Spinal cord (tissue), 10 donors: ENCODE measurements at places on chromosomes 1 and 21. TPM values are rescaled to one million over a fixed set of nuclear protein-coding genes. Genes with fewer than 3 reads are reported as not detected.

GRCh38 chr1:6209661-6210580 is 4.0 kb downstream of the RNF207 start:
- H3K36me3 ChIP-seq = peaks cover 41% of the 10 kb centered on the region
- DNase-seq = no peak
- peaks cover 43% of the 10 kb centered on the region for H3K4me1 ChIP-seq
- no peak overlapping the region for H3K27ac ChIP-seq

DNA sequence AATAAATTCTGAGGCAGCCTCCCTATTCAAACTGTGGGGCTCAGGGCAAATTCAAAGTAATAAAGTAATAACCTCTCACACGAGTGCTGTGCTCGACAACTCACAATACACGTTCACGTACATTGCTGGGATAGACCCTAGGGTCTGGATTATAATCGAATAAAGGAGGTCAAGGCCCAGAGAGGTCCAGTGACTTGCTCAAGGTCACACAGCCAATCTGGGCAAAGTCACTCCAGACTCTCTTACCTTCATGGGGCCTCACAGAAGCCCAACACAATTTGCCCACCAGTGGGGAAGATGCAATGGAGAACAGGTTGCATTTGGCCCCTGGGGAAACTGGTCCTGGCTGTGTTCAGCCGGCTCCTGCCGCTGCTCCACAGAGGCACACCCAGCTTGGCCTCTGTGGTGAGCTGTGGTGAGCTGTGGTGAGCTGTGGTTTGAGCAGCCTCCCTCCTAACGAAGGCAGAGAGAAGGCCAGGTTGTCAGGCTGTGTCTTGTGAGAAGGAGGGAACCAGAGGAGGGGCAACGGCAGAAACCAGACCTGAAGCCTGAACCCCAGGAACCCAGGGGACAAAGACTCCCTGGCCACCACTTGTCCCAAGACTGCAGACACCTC is 35.1 kb downstream of the NUAK2 start:
- H3K27me3 ChIP-seq = no peaks in the 10 kb centered on the region
- peaks cover 29% of the 10 kb centered on the region for H3K4me1 ChIP-seq
- H3K4me3 ChIP-seq = no peak overlapping the region
- no peak for DNase-seq
- no peak overlapping the region for H3K27ac ChIP-seq

GRCh38 chr1:41461790-41462679 is 22.4 kb downstream of the EDN2 start:
- H3K36me3 ChIP-seq = no peaks in the 10 kb centered on the region
- no peaks in the 10 kb centered on the region for H3K27me3 ChIP-seq
- no peak for DNase-seq

DNA sequence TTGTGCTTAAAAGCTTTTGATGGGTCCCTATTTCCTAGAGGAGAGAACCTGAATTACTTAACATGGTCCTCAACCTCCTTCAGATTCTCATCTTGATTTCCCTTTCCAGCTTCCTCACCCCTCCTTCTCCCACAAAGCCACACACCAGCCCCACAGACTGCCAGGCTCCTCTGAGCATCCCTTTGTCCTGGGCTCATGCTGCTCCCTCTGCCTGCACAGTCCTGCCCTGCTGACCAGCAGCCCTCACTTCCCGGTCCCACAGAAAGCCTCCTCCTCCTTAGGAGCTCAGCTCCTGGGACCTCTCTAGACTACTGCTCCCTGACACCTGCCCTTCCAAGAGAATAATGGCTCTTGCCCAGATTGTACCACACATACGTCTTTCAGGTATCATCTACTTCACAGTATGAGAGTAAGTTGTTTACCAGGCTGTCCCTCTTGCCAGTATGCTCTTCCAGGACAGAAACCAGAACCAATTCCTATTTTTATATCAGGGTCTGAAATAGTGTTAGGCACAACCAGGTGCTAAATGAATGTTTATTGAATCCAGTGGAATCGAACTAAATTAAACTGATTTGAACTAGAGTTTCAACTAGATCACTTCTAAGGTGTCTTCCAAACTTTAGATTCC is 373.4 kb downstream of the LMX1A start:
- no peak overlapping the region for H3K27ac ChIP-seq
- no peaks in the 10 kb centered on the region for H3K27me3 ChIP-seq
- H3K36me3 ChIP-seq = no peaks in the 10 kb centered on the region
- no peak for DNase-seq

- DNase-seq = no peak
- peaks cover 18% of the 10 kb centered on the region for H3K4me1 ChIP-seq
- no peak overlapping the region for H3K27ac ChIP-seq
- no peak overlapping the region for H3K4me3 ChIP-seq
These were observed 35.9 kb downstream of the HMGB4 start for GRCh38 chr1:33899746-33900145.

DNA sequence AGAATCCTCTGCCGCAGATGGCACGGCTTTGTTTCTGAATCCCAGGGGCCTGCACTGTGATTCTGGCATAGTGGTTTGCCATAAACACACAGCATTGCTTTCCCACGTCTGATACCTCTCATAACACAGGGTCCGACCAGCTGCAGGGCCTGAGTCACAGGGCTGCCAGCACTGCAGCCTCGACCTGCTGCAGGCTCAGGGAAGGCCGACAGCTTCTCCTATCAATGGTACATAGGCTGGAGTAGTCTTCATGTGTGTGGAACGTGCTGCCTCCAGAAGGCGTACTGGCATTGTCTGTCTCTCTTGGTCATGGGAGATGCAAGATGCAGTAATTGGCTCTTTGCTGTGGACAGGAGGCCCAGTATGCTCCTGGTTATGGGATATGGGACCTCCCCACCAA is 53.5 kb upstream of the PDE9A start:
- no peaks in the 10 kb centered on the region for H3K36me3 ChIP-seq
- no peak overlapping the region for H3K4me3 ChIP-seq
- no peak overlapping the region for H3K27ac ChIP-seq
- no peaks in the 10 kb centered on the region for H3K4me1 ChIP-seq
- no peaks in the 10 kb centered on the region for H3K27me3 ChIP-seq

- no peaks in the 10 kb centered on the region for H3K27me3 ChIP-seq
- no peak overlapping the region for H3K4me3 ChIP-seq
- H3K4me1 ChIP-seq = peaks cover 3% of the 10 kb centered on the region
- DNase-seq = no peak
- H3K27ac ChIP-seq = no peak overlapping the region
These were observed 67.6 kb downstream of the FHAD1 start for GRCh38 chr1:15314328-15315281.

DNA sequence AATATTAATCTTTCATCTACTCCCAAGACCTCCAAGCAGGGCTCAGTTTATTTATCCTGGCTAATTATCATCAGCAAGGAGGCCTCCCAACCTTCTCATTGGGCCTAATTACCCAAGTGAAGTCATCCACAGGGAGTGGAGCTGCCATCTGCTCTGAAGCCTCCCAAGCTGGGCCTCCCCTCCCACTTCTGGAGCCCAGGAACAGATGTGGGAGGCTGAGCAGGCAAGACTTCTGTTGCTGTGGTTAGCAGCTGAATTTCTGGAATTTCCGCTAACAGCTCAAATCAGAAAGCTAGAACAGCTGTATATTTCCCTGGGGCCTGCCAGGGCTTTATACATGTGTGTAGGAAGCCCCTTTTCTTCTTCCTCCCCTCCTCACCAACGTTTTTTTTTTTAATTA is 127.5 kb downstream of the UCK2 start:
- no peaks in the 10 kb centered on the region for H3K27me3 ChIP-seq
- H3K36me3 ChIP-seq = no peaks in the 10 kb centered on the region
- no peak overlapping the region for H3K4me3 ChIP-seq

DNA sequence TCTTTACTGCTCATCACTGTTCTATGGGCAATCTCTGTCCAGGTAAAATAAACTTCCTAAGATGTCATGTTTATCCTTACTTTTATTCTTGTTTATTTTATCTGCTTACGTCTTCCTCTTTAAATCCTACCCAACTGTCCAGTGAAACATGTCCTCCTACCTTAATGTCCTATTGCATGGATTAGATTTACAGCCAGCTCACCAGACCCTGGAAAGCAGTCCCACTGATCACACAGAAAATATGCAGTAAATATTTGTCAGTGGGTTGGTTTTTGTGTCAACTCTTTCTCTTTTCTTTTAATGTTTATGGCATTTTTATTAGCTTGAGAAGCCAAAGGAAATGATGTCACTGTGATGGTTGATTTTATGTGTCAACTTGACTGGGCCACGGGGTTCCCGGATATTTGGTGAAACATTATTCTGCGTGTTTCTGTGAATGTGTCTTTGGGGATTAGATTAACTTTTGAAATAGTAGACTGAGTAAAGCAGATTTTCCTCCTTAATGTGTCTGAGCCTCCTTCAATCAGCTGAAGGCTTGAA is 258.3 kb downstream of the SRGAP2C start:
- H3K27me3 ChIP-seq = no peaks in the 10 kb centered on the region
- H3K4me1 ChIP-seq = no peaks in the 10 kb centered on the region
- H3K4me3 ChIP-seq = no peak overlapping the region
- no peak overlapping the region for H3K27ac ChIP-seq
- DNase-seq = no peak

DNA sequence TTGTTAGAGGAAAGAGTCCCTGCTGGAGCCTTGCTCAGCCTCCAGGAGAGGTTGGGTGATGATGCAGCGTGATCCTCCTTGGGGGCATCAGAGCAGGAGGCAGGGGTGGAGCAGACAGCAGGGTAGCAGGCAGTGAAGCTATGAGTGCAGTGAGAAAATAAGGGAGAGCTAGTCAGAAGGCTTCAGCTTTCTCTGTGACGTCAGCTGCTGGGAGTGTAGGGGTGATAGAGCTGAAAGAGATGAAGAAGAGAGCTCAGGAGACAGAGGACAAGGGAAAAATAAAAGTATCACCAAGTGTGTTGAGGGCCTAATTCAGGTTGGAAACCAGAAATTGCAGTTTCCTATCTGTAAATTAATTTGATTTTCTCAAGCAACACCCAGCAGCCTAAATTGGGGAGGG is 2.2 kb upstream of the ADAM30 start:
- no peaks in the 10 kb centered on the region for H3K27me3 ChIP-seq
- H3K36me3 ChIP-seq = no peaks in the 10 kb centered on the region
- H3K4me3 ChIP-seq = no peak overlapping the region
- H3K27ac ChIP-seq = no peak overlapping the region

Gene KRTAP20-1
- total RNA-seq = not detected
